Mesenchymal stem cell (in vitro differentiated cells and primary cell): ENCODE measurements at places on chromosomes 3 and 15.

- DNase-seq = peak; percentile 98
These were observed 854 bp upstream of the NPTN start for GRCh38 chr15:73633991-73634495.

DNA sequence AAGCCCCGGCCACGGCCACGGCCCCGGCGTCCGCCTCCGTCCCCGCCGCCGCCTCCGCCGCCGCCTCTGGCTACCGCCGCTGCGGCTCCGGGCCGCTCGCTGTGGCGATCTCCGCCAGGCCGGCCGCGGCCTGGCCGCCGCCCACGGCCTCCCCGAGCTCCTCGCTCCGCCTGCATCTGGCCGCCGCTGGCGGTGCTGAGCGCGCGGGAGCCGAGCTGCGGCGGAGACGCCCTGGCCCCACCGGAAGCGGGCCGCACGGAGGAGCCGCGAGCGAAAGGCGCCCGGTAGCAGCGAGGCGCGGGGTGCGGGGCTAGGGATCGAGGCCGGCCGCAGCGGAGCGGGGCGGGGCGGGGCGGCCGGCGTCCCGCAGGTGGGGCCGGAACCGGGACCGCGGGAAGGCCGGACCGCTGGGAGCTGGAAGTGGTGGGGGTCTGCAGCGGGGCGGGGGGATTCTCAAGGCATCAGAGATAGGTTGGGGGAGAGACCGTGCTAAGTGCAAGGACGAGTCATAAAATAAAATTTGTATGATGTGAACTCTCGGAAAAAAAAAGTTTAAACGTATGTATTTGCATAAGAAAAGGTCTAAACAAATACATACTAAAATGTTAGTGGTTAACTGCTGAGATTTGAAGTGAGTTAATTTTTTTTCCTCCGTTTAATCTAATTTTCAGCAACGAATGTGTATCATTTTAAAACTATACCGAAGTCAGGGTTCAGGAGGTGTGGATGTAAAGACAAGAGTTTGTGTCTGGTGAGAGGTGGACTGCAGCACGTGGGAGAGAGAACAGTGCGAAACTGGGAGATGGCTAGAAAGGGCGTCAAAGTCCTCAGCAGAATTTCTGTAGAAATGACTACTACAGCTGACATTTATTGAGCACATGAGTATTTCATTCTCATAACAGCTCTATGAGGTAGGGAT is at the start of gene AVEN:
Gene AVEN, minus strand, starts transcription at position 334 of the 919 bp plus-strand sequence. Its CDS starts 158 bp downstream, at position 176.
- DNase-seq = peak; percentile 59

DNA sequence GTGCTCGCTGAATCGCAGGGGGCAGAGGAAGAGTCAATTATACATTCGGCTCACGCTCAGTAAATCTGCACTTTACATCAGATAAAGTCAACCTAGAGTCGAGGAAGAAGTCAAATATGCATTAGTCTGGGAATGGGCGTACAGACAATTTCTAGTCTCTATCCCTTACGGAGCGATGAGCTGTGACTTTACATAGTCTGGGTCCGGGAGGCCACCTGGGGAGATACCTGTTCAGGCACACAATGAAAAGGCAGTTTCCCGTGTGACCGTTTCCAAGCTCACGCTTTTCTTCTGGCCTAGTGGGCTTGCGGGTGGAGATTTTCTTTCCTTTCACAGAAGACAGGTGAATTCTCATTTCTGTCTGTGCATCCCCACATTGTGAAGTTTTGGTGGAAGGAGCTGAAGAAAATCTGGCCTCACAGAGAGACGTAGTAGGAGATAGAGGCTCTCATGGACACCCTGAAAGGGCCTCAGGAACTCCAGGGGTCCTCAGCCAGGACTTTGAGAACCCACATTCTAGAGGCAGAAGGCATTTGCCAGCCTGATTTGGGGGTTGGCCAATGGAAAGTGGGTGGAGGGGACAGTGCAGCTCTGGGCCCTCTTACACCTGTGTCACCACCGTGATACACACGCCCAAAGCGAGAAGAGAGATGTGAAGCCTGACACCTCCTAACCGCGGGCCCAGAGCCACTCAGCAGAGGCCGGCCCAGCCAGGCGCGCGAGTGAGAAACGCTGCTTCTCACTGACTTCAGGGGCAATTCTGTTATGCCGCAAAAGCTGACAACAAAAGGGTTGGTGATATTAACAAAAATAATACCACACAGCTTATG is 10.7 kb upstream of the OCA2 start:
- DNase-seq = no peak

- peak; percentile 83 for DNase-seq
These were observed 205.9 kb downstream of the MBNL1 start for GRCh38 chr3:152474585-152474984.

DNA sequence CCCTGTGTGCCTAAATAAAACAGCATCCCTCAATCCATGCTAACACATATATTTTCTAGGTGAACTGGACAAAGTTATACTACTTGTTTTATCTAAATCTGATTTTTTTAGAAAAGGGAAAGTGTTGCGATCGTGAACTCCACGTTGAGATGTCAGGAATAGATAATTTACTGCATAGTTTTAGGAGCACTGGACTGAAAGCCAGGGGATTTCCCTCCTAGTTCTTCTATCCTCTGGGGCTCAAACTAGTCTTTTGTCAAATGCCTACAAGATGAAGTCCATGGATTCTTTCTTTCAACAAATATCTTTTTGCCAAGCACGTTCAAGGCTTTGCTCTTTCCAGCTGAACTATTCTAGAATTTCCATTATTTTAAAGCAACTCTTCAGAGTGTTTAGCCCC is 617 bp upstream of the HPS3 start:
- peak; percentile 34 for DNase-seq

DNA sequence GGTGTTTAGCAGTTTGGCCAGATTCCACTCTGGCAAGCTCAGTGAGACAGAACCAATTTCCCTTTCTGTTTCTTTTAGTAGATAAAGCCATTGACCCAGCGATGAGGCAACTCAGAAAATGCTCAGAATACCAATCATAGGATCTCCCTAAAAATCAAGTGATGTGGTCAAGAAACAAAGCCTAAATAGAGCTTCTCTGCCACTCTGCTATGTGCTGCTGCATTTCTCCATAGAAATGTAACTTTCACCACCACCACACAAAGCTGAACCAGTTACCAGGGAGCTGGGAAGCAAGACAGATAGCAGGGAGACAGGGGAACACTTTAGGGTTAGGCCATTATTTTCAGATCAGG is 109.8 kb downstream of the RPL22L1 start:
- DNase-seq = peak; percentile 42

DNA sequence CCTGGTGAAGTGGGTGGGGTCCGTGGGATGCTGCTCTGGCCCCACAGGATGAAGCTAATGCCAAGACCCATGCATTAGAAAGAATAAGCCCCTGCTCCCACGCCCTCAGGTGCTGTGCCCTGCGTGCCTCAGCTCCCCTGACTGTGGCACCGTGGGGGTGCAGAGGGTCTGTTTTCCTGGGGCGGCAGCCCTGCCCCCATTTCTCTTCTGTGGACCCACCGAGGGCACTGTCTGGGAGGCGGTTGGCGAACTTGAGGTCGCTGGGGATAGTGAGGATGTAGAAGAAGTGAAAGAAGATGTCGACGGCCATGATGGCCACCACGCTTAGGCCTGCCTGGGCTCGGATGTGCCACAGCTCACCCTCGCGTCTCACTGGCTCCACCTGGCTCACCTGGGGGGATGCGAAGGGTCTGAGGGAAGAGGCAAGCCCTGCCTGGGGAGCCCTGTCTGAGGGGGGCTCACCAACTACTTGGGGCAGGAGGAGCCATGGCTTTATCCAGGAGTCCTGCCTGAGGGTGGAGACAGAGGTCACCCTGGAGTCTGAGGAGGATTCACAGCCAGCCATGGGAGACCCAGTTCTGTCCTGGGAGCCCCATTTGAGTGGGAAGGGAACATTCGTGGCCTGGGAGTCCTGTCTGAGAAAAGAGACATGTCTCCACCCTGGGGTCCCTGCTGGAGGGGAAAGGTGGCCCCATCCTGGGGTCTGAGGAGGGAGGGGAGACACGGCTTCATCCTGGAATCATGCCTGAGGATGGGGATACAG is 5.1 kb downstream of the HHATL start:
- no peak for DNase-seq

- no peak for DNase-seq
These were observed 54.8 kb downstream of the TMEM266 start for GRCh38 chr15:76114561-76114960.
